NAMALWA (cell line): ENCODE measurements at places on chromosomes 11 and 22.

GRCh38 chr11:65113361-65113756, 1.7 kb downstream of the TM7SF2 start:
- DNase-seq: peak; percentile 67

GRCh38 chr11:57903011-57903410, 120.7 kb upstream of the OR9Q1 start:
- no peak for DNase-seq

DNA sequence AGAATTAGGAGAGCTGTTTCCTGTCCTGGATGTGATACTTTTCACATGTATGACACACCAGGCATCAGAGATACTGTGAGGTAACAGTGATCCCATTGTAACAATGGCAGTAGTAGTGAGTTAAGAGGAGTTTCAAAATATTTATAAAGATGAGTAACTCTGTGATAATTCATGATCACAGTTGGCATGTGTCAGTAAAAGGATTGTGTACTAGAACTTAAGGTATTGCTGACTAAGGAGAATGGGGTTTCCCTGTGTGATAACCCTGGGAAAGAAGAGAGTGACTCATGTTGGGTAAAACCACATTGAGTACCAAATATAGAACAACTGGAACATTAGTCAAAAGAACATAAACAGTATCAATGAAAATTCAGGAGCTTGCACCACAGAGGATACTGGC, 22.9 kb upstream of the SLC5A1 start:
- DNase-seq: no peak

GRCh38 chr22:44702479-44703198, 635 bp downstream of the PRR5 start:
- DNase-seq: no peak

DNA sequence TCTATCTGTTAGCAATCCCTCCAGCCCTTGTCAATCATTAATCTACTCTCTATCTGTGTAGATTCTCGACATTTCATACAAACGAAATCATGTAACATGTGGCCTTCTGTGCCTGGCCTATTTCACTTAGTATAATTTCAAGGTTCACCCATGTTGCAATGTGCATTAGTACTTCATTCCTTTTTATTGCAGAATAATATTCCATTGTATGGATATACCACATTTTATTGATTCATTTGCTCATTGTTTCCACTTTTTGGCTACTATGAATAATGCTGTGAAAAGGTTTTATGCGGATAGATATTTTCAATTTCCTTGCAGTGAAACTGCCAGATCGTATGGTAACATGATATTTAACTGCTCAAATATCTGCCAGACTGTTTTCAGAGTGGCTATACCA, 100.1 kb downstream of the MIAT start:
- no peak for DNase-seq

DNA sequence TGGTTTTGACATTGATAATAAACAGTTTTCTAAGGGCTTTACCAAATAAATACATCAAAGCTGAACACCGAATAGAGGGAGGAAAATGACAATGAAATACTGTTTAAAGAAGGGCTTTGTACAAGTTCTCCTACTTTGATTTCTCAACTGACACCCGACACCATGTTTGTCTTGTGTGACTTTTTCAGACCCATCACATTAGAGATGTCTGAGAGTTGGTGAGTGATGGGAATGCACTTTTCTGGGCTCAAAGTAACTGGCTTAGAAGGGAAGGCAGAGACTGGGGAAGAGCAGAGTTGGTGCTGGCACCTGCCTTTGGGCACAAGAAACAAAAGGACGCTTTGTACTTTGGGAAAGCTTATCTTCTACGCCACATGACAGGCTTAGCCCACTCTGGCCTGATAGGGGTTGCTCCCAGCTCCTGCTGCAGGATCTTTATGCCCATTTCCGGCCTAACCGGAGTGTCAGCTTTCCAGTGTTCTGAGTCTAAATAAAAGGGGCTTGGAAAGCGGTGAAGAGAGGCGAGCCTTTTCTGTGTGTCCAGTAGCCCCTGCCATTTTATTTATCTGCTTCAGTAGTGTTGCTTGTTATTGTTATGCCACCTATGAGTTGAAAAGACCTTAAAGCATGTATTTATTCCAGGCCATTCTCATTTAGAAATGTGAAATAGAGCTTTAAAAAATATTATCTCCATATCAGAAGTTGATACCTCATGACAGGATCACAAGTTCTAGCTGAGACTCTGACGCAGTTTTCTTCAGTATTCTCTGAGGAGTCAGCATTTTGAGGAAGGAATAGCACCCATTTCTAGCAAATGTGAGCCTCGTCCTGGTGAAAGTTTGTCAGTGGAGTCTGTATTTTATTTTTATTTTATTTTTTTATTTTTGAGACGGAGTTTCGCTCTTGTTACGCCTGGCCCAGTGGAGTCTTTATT, 24.2 kb downstream of the KREMEN1 start:
- no peak for DNase-seq

DNA sequence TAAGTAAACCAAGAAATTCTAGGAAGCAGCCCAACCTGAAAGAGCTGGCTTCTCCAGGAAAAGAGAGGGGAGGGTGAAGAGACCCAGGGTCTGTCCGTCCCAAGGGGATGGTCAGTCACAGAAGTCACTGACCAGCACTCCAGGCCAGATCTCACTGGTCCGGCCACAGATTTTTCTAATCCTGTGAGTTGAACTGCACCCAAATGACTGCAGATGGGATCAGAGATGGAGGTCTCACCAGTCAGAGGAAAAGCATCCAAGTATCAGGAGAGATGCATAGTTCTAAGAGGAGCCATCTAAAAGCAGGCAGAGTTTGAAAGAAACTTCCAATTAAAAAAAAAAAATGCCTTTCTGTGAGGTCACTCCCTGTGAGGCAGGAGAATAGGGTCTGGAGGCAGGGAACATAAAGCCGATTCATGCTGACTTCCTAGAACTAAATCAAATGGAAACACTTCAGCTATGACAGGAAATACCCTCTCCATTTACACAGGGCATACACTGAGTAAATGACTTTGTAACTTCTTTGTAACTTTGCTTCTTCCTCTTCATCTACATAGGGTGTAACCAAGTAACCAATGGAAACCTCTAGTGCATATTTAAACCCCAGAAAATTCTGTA, 144.5 kb downstream of the CCDC34 start:
- DNase-seq: no peak

- DNase-seq: no peak
Measured at GRCh38 chr11:8239040-8239439, 24.6 kb downstream of the LMO1 start.

DNA sequence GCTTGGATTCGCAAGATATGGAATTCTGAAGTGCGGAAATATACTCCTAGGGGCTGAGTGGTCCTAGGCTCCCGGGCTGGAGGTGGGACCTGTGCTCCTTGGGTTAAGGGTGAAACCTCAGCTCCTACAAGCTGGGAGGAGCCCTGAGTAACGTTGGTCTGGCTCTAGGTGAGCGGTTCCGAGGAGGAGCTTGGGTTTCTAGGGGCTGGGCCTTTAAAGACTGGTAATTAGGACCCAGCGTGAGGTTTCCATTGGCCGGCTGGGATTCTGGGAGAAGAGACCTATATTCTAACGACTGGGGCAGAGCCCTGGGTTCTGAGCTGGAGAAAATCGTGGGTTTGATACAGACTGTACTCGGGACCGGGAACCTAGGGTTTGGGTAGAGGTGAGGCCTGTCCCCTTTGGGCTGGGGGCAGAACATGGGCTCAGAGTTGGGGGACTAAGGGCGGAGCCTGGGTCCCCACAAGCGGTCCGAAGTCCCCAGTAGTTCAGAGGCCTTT, 882 bp upstream of the MAP4K2 start:
- no peak for DNase-seq

DNA sequence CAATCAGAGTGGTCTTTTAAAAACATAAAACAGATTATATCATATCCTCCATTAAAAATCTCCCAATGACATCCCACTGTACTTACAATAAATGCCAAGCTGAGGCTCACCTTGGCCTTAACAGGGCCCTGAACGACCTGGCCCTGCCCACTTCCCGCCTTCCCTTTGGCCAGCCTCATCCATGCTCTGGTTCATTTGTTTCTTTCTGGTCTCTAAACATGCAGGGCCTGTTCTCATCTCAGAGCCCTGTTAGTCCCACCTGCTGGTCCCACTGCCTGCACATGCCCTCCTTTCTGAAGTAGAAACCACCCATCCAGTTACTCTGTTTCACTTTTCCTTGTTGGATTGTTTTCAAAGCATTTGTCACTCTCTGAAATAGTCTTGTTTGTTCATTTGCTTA, 227.4 kb downstream of the INSC start:
- no peak for DNase-seq

- DNase-seq: no peak
Measured at GRCh38 chr11:107908211-107908610, 20.0 kb upstream of the RAB39A start.

DNA sequence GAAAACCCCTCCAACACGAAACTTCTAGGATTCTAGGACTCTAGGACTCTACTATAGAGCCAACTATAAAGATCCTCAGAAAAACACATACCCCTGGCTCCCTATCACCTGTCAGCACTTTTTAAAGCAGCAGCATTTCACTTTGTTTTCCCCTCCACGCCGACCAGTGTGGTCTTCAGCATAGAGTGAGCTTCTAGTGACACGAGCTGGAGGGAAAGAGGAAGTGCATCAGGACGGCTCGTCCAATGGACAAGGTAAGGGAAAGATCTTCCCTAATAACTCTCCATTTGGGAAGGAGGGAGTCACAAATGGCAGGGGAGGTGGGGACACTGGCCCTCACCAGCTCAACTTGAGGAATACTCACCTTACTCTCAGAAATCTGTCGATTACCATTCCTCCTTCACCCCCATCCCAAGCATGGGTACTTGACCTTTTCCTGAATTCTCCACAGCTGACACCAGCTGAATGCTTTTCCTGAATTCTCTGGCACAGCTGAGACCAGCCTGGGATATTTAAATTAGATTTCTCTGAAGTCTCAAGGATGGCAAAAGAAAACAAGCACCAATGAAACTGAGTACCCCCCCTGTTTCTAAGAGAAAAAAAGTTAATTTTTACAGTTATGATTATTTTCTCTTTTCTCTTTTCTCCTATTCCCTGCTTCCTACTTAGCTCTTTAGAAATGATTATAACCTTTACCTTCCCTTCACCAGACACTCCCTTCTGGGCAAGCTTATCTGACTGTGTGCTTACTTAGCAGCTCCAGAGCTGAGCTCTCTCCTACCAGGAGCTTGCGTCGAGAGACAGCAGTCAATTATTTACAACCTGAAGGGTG, 33.3 kb upstream of the NNMT start:
- DNase-seq: peak; percentile 51

GRCh38 chr11:30360741-30361140, 37.8 kb downstream of the ARL14EP start:
- no peak for DNase-seq

DNA sequence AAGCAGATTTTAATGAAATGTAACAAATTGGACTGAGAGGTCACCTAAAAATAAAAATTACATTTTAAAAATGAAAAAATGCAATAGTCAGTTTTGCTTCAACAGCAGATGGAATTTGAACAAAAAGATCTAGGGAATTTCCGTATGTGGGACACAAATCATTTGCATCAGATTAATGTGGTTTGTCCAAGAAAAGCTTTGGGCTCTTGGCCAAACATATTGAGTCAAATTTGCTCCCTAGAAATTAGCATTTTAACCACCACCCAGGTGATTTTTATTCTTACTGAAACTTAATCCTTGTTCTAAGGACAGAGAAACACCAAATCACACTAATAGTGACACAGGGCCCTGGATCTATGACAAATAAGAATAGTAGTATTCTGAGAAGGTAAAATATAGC, 1477.8 kb downstream of the FAM181B start:
- no peak for DNase-seq

- no peak for DNase-seq
Measured at GRCh38 chr11:21810650-21811049, 382.2 kb upstream of the ANO5 start.

DNA sequence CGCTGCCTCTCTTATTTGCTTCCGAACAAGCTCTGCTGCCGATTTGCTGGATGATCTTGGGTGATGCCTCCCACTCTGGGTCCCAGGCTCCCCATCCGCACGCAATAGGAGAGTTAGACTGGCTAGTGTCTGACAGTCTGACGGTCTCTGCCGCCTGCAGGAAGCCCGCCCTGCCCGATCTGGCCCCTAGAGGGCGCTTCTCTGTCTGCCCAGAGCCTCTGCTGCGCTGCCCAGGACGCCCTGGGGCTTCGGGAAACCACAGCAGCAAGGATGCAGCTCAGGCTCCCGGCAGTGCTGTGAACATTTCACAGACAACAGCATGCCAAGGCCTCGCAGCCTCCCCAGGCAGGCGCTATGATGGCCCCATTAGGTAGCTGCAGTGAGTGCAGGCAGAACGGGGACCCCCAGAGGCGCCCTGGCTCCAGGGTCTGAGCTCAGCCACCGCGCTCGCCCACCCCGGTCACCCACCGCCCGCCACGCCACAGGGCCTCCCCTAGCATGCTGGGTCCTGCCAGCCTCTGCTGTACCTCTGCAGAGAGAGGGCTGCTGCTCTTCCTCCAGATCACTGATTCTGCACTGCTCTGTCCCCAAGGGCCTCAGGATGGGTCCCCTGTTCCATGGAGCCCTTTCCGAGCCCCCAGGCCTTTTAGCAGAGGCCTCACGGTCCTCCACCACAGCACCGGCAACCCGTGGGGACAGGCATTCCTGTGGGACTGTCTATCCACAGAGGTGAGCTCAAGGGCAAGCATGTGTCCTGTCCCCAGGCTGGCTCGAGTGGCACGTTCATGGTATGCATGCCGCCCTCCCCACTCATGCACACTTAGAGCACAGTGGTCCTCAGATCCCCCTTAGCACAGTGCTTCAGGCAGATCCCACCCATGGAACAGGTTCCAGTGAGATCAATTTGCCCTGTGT, 4.3 kb upstream of the BAIAP2L2 start:
- DNase-seq: peak; percentile 73

DNA sequence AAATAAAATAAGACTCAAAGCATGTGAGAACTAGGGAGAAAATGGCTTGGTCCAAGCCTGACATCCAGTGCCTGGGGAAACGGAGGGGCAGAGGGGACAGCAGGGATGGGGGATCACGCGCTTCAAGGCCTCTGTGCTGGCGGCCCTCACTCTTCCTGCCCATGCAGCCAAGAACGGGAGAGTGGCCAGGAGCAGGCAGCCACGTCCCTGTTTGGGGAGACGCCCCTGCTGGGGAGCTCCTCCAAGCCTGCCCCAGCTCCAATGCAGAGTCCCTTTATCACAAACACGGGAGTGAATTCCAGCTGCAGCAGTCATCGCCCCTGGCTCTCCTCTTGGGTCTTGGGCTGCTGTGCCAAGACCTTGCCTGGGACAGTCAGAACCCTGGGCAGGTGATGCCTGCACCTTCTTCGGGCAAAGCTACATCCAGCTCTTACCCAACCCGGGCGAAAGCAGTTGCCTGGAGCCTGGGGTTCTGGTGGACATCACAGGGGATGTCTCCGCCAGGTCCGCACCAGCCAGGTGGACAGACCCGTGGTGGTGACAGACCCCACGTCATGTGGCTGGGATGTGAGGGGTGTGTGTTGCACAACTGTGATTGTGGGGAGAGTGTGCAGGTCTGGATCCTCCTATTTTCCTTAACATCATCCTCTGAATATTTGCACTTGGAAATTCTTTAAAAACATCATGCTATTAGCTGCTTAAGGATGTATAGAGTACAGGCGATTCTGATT, 1391.3 kb downstream of the BRD1 start:
- no peak for DNase-seq

GRCh38 chr11:17760102-17761029, 25.8 kb downstream of the KCNC1 start:
- peak; percentile 72 for DNase-seq
